ENCODE measurements at places on chromosomes 1 and 21. TPM values are rescaled to one million over a fixed set of nuclear protein-coding genes. Genes with fewer than 3 reads are reported as not detected.

OR2AK2 gene
- total RNA-seq, result not detected

DNA sequence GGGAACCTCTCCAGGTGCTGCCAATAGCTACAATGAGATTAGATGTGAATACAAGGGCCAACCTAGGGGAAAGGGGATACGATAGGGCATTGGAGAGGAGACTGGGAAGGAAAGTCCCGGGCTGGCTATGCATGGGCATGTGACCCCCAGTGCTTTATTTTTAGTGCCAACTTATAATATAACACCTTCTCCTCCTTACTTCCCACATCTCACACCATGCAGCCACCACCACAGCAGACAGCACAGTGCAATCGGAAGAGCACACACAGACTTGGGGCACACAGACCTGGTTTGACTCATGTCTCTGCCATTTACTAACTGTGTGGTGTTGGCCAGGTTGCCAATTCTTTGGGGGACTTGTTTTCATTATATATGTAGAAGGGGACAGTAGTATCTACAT is 85.4 kb downstream of the TOMM20 start:
- no peak for ATAC-seq

C1orf21 gene
- total RNA-seq, result 44.1 TPM

ABL2 gene
- total RNA-seq, result 6.2 TPM

- no peak for ATAC-seq
These were observed 526.9 kb downstream of the NEGR1 start for GRCh38 chr1:71755441-71755840.

NR5A2 gene
- total RNA-seq, result 0.60 TPM

SLC45A1 gene
- total RNA-seq, result 0.20 TPM

CHD5 gene
- total RNA-seq, result 0.04 TPM

GRCh38 chr1:23446661-23447310 is 22.2 kb upstream of the TCEA3 start:
- ATAC-seq, result peak; percentile 71

DNA sequence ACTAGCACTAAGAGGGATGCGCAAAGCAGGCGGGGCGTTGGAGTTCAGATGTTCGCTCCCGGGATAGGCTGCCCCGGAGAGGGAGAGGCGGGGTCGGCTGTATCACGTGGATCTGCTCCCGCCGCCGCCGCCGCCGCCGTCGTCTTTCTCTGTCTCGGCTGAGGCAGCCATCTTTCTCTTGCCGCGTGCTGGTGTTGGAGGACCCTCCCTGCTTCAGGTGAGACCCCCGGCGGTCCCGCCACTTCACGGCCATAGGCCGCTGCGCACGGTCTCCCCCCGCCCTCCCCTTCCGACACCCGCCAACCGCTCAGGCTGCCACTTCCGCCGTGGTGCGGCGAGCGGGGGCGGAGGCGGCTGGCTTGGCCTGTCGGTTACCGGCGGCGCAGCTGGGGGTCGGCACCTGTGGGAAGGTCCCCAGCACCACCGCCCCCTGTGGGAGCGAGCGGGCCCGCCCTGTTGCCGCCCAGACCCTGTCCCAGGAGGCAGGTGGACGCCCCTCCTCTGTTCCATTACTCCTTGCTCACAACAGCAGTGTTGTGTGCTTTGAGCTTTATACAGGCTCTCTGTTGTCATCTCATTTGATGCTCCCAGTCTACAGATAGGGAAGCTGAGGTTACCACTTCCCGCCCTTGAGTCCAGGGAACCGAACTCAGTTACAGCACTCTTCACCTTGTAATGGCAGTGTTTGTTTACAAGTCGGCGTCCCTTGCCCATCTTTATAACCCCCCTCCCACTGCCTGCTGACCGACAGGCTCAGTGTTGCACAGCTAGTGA is at the start of gene BTF3L4:
BTF3L4 (plus strand) TSS at position 133 of the 774 bp plus-strand sequence. CDS start 3,553 bp downstream, outside the sequence.
- ATAC-seq, result peak; percentile 96

GRCh38 chr21:39115576-39116235 is 67.5 kb downstream of the PSMG1 start:
- ATAC-seq, result no peak

DYNLT4 gene
- not detected for total RNA-seq

- ATAC-seq, result no peak
These were observed 205.6 kb downstream of the RHOU start for GRCh38 chr1:228940926-228941325.

- no peak for ATAC-seq
These were observed 63.1 kb downstream of the PTGFR start for GRCh38 chr1:78553859-78554258.

- ATAC-seq, result no peak
These were observed 344.5 kb downstream of the LMX1A start for GRCh38 chr1:165011991-165012531.

DNA sequence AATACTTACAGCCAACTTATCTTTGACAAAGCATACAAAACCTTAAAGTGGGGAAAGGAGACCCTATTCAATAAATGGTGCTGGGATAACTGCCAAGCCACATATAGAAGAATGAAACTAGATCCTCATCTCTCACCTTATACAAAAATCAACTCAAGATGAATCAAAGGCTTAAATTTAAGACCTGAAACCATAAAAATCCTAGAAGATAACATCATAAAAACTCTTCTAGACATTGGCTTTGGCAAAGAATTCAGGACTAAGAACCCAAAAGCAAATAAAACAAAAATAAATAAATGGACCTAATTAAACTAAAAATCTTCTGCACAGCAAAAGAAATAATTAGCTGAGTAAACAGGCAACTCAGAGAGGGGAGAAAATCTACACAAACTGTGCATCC is 335.6 kb upstream of the PBX1 start:
- ATAC-seq, result no peak

DNA sequence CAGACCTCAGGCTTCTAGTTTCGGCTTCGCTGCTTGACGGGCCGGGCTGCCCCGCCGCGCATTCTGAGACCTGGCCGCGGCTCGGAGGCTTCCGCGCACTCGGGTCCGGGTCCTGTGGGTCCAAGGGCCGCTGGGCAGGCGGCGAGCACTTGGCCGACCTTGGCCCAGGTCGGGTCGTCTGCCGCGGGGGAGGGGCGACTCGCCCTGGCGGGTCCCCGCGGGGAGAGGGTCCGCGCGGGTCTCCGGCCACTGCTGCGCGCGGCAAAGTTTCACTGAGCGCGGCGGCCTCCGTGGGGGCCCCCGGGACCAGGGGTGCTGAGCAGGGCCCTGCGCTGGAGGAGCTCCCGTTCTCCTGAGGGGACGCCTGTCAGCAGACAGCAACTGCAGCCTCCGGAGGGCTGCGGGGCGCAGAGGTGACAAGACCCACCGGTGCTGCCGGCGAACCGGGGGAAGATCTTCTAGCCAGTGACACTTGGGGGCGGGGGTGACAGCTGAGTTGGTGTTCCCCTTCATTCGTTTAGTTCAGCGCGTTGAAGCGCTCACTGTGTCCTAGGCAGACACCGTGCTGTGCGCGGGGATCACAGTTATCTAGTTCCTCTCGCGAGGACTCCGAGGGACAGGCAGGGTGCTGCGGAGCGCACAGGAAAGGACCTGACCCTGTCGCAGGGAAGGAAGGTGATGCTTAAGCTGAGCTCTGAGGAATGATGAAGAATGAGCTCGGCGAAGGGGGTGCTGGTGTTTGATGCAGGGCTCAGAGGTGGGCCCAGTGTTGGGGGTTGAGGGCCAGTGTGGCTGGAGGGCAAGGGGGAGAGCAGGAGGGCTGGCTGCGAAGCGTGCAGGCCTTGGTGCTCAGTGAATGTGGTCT is 725 bp downstream of the MTFR1L start:
- ATAC-seq, result peak; percentile 53

DNA sequence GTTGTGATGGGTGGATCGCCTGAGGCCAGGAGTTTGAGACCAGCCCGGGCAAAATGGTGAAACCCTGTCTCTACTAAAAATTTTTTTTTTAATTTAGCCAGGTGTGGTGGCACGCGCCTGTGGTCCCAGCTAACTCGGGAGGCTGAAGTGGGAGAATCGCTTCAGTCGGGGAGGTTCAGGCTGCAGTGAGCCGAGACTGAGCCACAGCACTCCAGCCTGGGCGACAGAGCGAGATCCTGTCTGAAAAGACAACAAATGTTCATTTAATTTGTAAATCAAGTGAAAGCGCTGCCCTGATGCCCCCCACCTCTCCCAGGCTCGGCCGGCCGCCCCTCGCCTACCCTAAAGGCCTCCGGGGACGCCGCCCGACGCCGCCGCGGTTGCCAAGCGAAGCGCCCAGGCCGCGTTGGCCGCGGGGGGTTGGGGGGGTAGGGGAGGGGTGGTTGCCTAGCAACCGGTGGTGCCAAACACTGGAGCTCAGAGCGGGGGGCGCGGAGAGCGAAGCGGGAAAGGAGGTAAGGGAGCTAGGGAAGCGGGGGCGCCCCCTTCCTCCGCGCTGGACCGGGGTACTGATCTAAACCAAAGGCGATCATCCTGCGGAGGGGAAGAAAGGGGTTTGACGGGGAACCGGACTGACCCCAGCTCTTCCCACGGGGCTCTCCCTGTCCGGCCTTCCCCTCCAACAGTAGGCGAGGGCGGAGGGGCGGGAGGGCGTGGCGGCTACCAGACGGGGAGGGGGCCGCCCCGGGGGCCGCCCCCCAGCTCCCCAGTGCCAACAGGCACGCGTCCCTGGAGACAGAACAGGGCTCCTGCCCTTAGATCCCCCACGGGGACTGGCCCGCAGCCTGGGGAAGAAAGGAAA is at the start of gene TEKT2:
TEKT2 (plus strand) TSS at position 460 of the 862 bp plus-strand sequence. CDS start 828 bp downstream, outside the sequence.
- no peak for ATAC-seq
